Posterior cingulate gyrus (tissue), 11 donors: ENCODE measurements at places on chromosomes 6 and 20.

DNA sequence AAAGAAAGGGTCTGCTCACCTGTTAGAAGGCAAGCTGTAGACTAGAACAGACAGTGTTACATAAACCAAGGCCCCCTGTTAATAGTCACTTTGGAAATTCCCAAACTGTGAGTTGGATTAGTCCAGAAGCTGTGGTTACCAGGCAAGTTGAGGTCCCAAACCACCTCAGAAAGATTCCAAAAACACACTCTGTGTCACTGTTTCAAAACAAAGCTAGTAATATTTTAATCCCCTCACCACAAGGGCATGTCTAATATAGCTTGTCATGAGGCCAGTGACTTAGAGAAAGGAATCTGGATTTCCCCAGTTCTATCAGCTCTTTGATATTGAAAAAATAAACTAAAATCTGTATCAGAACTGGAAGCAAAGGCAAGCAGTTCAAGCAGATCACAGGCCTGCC lies 244.6 kb downstream of the HAO1 start:
- DNase-seq, result no peak

DNA sequence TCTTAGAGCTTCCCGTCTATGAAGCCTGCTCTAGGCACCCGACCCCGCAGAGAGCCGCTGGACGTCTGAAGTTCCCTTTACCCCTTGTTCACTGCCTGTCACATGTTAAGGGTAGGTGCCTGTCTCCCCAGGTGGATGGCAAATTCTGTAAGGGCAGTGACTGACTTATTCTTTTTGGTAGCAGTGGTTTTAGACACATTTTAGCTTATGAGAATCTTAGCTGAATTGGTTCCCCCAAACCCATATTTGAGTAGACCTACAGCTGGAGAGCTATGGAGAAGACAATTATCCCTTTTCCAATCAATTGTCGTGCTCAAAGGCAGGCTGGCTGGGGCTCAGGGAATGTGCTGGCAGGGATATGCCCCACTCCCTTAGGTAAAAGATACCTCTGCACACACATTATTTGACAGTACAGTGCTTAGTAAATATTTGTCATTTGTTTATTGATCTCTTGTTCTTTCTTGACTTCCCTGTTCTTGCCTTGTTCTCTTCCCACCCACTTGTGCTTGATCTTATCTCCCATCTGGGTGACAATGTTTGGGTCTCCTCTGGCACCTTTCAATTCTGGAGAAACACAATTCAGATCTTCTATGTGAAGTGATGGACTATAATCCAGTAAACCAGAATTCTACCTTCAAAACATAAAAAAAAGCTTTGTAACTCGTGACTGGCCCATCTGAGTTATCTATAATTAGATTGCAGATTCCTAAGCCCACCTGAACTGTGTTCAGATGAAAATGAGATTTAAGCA lies 114.3 kb upstream of the SLC2A12 start:
- DNase-seq, result no peak

DNA sequence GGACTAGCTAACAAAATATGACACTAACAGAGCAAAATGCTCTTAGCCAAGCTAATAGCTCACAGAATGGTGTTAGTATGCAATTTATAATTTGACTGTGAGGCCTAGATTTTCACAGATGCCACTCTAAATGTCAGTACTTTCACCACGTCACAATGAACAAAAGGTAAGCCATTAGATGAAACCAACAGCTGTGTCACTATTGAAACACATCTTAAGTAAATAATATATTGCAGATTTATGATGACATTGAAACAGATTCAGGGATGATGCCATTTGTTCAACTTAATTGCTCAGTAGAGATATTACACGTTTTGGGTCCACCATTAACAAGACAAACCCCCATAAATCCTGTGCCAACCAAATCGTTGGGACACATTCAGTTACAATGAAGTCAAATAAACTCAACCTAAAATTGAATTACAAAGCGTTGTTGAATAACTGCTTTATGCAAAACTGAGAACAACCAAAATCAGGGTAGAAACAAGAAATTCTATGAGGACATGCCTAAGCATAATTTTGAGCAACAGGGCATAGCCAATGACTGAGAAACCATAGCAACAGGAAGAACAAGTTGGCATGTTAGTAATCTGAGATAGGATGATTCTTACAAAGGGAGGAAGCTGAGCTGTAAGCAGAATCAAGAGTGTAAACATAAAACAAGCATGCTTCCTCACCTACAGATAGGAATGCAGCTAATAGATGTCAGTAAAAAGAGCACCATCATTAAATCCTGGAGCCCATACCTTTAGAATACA lies 85.6 kb upstream of the KHDRBS2 start:
- DNase-seq, result no peak

- no peak for DNase-seq
These were observed 17.9 kb downstream of the RNF24 start for GRCh38 chr20:3997446-3997845.

- no peak for DNase-seq
These were observed 113.4 kb downstream of the NRN1 start for GRCh38 chr6:5893295-5893694.

GRCh38 chr6:113018351-113019151 lies 671.4 kb downstream of the RFPL4B start:
- DNase-seq, result no peak

DNA sequence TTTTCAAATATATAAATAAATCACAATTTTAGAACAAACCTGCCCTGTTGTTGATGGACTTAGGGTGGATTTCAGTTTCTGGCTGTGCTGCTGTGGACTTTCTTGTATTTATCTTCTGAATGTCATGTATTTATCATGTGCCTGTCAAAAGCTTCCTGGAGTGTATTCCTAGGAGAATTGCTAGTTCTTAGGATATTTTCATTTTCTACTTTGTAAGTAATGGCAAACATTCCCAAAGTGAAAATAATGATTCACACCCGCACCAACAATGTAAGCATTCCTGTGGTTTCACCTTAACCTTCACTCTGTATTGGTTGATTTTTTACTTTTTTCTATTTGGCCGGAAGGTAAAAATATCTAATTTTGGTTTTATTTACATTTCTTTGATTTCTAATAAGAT lies 387.8 kb downstream of the SMOC2 start:
- DNase-seq, result no peak

DNA sequence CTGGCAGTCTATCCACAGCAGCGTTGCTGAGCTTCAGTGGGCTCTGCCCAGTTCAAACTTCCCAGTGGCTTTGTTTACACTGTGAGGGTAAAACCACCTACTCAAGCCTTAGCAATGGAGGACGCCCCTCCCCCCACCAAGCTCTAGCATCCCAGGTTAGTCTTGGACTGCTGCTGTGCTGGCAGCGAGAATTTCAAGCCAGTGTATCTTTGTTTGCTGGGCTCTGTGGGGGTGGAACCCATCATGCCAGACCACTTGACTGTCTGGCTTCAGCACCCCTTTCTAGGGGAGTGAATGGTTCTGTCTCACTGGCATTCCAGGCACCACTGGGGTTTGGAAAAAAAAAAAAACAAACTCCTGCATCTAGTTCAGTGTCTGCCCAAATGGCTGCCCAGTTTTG lies 249.7 kb upstream of the SYNCRIP start:
- no peak for DNase-seq

GRCh38 chr6:161261816-161262215 lies 12.0 kb downstream of the AGPAT4 start:
- DNase-seq, result no peak

- DNase-seq, result no peak
These were observed 85.8 kb downstream of the CD164 start for GRCh38 chr6:109296452-109296851.

- no peak for DNase-seq
These were observed 10.7 kb upstream of the GATA5 start for GRCh38 chr20:62486484-62486883.

DNA sequence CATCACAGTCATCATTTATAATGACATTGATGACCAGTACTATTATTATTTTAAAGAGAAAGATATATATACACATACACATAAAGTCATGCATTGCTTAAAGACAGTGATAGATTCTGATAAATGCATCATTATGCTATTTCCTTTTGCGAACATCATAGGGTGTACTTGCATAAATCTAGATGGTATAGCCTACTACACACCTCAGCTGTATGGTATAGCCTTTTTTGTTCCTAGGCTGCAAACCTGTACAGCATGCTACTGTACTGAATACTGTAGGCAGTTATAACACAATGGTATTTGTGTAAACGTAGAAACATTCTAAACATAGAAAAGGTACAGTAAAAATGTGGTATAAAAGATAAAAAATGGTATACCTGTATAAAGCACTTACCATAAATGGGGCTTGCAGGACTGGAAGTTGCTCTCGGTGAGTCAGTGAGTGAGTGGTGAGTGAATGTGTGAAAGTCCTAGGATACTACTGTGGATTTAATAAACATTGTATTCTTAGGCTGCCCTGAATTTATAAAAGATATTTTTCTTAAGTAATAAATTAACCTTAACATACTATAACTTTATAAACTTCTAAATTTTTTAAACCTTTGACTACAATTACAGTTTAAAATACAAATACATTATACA lies 23.9 kb downstream of the QKI start:
- no peak for DNase-seq

- no peak for DNase-seq
These were observed 468 bp downstream of the TRDN start for GRCh38 chr6:123636282-123636681.

DNA sequence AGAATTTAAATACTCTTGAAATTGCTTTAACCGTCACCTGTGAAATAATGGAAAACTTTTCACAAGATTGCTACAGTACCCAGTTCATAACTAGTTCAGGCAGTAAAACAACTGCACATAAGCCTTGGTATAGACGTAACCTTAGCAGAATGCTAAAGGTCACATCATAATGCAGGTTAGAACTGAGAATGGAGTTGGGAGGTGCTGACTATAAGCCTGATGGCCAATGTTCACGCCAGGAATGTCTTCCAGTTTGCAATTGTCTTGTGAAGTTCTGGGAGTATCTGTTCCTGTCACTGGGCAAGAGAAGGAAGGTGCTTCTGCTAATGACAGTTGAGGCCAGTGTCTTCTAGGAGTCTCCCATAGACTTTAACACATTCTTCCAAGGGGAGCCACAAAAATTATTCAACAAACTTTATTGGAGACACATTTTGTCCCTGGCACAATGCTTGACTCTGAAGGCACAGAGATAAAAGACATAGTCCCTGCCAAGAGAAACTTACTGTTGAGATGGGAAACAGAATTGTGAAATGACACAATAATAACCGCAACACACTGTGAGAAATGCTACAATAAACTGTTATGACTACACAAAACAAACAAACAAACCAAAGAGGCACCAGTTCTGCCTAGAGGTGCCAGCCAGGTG lies 24.6 kb upstream of the CEP162 start:
- no peak for DNase-seq

DNA sequence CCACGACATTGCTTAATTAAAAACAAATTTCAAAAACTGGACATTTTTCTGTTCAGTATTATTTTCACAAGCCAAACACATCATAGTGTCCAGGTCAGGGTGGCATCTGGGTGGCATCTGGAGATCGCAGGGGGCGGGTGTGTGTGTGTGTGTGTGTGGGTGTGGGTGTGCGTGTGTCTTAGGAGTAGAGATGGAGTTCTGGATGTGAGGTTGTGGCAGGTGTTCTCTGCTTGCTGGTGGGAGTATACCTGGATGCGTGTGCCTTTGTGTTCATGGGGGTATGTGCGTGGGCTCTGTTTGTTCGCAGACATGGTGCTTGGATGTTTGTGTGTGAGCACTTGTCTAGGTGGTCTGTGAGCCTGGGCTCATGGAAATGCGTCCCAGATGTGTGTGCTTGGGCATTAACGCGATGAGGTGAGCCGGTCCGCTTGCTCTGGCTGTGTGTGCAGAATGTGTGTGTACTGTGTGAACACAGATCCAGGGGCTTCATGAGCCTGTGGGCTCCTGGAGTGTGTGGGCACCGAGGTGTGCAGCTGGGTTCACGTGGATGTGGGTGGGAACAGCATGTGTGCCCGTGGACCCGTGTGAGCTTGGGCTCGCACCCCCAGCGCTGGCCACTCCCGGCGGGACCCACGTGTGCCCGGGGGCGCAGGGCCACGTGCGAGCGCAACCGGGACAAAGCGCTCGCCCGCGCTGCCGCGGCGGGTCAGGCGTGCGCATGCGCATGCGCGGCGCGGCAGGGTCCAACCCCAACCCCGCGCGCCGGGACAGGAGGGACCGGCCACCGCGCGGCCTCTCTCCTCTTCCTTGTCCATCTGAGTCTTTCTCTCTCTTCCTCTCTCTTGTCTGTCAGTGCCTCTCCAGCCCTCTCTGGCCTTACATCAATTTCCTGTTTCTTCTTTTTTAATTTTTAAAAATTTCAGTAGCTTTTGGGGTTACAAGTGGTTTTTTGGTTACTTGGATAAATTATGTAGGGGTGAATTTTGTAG lies 60.4 kb downstream of the SRC start:
- DNase-seq, result no peak

DNA sequence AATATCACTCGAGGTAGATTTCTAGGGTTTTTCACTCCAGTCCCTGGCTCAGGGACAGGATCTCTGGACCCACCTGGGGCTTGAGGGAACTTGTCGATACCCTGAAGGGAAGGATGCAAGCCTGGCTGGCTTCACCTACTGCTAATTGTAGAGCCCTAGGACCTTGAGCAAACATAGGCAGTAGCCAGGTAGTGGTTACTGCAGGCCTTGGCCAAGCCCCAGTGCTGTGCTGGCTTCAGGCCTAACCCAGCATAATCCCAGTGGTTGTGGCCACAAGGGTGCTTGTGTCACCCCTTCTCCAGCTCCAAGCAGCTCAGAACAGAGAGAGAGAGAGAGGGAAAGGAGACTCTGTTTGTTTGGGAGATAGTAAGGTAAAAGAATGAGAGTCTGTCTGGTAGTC lies 5.8 kb upstream of the MCM9 start:
- DNase-seq, result no peak

- no peak for DNase-seq
These were observed 520.4 kb downstream of the FRK start for GRCh38 chr6:115540077-115540869.

DNA sequence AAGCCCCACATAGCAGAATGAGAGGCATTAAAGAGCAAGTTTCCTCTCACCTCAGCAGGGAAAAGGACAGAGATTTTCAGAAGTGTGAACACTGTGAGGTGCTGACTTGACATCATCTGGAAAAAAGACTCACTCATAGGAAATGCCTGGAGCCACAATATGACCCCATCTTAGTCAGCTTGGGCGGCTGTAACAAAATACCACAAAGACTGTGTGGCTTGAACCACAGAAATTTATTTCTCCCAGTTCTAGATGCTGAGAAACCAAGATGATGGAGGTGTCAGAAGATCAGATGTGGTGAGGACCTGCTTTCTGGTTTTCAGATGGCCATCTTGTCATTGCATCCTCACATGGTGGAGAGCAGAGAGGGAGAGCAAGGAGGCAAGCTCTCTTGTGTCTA lies 253.1 kb downstream of the ADGB start:
- no peak for DNase-seq

DNA sequence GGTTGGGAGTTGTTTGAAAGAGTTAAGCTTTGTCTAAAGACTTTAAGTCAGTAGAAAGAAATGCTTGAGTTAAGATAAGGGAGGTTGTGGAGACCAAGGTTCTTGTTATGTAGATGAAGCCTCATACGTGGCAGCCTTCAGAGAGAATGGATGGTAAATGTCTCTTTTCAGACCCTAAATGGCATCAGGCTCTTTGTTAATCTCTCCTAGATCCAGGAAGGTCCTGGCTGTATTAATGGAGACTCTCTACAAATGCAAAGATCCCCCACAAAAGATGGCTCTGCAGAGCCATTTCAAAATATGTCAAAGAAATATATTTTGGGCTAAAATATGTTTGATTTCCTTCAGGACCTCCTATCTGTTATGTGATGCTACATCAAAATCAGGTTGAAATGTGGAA lies 161.6 kb downstream of the ADAT2 start:
- no peak for DNase-seq
